ENCODE measurements at places on chromosomes 2 and 18.

DNA sequence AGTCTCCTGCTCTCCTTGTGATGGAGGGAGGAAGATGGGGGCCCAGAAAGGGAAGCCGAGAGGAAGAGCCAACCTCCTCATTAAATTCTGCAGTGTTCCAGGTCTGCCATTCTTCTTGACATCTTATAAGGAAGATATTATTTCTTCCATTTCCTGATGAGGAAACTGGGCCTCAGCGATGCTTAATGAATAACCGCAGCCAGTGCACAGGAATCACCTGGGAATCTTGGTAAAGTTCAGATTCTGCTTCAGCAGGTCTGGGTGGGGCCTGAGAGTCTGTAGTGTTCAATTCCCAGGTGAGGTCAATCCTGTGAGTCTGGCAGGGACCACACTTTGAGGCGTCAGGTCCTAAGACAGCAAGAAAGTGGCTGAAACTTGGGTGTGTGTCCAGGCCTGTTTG, 17.3 kb downstream of the PCARE start:
- no peak for DNase-seq

DNA sequence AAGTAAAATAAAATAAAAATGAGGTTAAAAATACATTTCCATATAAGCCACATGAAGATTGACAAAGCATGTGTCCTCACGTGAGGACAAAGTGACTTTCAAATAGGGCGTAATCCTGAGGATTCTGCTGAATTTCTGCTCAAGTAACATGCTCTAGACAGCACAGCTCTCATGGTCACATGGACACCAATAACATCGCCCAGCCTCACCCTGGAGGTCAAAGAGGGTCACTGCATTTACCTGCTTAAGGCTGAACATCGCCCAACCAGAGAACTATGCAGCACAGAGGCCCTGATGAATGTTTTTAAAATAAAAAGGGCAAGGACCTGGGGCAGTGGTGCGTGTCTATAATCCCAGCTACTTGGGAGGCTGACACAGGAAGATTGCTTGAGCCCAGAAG, 30.2 kb downstream of the TGFBRAP1 start:
- DNase-seq = peak; percentile 21

- no peak for DNase-seq
These were observed 16.4 kb upstream of the RGPD8 start for GRCh38 chr2:112449854-112450253.

DNA sequence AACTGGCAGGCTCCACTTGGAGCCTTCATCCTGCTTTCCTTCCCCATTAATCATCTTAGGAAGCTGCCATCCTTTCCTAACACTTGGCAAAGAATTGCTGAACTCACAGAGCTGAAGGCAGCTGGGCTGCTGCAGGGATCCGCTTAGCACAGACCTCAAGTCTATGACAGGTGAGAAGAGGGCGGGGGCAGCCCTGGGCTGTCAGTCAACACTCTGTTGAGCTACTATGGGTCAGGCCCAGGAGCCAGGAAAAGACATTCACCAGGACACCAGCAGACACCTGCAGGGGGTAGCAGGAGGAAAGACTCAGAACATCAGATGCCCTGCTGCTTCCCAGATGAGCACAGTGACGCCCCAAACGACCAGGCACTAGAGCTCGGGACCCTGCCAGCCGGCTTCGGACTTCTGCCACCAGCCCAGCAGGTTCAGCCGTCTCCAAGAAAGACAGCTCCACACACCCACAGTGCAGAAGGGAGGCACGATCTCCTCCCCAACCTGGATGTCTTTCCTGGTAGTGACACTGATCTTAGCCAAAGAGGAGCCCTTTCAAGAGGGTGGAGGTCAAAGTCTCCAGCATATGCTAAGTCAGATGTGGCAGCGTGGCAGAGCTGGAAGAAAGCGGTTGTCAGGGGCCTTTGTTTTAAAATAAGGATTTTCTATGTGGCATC, 55.2 kb downstream of the SNORC start:
- DNase-seq = no peak

DNA sequence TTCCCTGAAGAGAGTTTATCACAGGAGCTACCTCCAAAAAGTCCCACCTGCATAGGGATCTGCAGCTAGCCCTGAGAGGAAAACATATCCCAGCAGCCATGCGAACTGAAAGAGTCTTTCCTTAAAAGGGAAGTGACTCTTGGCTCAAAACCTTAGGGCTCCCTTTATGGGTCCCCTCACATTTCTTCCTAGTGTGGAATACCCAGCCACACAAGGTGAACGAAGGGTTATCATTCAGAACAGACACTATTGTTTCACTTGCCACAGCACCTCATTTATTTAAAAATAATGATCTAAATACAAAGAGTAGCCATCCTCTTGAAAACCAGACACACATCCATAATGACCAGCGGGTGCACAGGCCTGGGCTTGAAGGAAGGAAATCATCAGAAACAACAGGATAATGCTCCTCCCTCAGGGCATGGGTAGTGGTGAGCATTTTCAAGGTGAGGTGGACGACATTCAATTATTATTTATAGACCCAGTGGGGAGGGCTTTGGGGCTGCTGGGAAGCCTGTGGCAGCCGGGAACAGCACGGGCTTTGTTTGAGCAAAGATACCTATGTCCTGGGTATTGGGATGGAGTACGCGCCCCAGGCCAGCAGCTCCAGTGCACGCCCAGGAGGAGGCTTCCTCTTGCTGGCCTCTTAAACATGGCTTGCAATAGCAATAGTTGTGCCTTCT, 119.0 kb upstream of the ITGA6 start:
- no peak for DNase-seq

DNA sequence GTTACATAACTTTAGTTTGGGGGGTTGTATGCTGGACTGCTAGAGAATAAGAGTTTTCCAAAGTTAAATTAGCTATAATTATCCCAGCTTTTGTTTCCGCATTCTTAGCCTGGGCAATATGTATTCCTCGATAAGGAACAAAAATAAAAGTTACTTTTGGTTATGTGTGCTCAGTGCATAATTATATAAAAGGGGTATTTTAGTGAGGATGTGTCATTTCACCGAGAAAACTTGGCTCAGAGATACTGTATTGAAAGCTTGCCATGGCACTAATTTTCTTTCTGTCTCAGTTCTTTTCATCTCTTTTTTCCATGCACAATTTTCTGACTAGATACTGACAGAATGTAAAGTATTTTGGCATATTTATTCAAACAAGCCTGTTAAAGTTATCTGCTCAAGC, 28.2 kb downstream of the ARHGAP15 start:
- no peak for DNase-seq

DNA sequence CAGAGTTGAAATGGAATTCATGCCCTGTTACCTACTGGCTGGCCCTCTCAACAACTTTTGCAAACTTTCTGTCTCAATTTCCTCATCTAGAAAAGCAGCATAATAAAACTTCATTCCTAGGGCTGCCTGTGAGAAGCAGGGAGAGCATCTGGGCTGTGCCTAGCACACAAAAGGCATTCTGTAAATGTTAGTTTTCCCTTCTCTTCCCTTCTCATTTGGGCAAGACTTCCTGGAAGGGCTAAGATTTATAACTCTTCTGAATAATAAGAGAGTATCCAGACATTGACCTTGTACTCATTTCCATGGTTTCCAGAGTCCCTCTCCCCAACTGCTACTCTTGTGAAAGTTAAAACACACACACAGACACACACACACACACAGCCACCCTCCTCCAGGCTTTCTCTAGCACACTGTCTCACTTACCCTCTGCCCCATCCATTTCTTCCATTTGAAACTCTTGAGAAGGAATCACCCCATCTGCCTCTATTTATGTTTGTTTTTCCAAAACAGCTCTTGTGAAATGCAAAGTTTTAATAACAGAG, 302.1 kb downstream of the SMAD2 start:
- DNase-seq = no peak

DNA sequence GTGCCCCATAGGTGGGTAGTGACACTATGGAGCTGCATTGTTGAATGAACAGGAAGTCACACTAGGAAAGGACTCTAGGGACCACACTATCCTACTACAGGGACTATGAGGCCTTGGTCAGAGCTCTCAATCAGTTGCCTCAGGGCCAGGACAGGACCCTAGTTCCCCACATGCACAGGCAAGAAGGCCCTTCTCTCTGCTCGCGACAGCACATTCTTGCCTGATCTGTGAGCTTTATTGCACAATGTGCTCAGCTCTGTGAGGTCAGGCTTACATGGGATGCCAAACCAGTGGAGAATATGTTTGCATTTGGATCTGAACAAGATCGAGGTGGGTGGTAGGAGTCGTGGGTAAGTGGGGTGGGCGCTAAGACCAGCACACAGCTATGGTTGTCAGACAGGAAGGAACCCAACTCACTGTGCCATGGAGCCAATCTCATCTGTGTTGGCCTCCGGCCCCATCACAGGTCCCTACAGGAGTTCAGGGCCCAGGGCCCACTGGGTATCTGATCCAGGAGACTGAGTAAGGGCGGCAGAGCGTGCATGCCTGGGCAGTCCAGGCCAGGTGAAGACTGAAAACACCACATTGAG, 8.0 kb downstream of the PCARE start:
- no peak for DNase-seq

- DNase-seq = no peak
These were observed 386.2 kb downstream of the PTPRM start for GRCh38 chr18:7953095-7953958.

DNA sequence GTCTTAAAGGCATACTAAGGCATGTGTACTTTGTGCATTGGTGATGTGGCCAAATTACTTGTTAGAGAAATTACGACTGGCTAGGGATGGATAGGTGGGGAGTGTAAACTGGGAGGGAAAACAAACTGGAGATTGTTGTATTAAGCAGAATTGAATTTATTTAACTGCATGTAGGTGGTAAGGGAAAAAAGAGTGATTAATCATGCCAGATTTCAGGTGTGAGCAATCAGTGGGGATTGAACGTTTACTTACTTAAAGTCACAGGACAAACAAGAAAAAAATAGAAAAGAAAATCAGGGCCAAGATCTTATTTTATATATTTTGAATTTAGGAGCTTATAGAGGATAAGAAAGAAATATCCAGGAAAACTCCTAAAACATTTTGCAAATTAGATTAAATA, 88.6 kb downstream of the GULP1 start:
- DNase-seq = no peak

DNA sequence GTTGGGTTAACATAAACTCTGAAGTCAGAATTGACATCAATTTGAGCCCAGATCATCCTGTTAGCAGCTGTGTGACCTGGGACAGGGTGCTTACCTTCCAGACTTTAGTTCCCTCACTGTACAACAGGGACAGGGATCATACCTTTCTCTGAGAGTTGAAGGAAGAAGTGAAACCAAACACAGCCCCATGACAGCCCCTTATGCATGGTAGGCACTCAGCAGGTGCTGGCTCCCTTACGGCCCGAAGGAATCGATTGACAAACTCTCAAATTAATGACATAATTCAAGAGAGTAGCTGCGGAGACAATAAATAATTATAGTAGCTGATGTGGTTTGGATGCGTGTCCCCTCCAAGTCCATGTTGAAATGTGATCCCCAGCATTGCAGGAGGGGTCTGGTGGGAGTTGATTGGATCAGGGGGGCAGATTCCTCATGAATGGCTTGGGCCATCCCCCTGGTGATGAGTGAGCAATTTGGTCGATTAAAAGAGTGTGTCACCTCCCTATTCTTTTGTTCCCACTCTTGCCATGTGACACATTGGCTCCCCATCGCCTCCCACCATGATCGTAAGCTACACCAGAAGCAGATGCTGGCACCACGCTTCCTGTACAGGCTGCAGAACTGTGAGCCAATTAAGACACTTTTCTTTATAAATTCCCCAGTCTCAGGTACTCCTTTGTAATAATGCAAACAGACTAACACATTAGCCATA, 72.4 kb downstream of the ODC1 start:
- DNase-seq = no peak

DNA sequence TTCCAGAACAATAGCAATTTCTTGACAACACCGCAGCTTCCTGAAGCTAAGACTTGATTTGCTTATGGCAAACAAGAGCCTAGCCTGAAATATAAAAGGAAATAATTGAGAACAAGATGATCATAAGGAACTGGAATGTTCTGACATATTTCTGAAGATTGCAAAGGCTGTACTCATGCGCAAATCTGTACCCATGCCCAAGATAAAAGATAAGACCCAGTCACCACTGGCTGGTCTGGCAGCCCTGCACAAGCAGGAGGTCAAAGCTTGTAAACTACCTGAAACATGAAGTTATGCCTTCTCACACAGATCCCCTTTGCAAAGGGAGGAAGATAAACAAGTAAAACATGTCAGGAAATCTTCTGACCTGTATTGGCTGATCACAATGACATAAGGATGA, 160.8 kb upstream of the GYPC start:
- no peak for DNase-seq

- no peak for DNase-seq
These were observed 75.3 kb downstream of the HNRNPLL start for GRCh38 chr2:38527338-38528007.

DNA sequence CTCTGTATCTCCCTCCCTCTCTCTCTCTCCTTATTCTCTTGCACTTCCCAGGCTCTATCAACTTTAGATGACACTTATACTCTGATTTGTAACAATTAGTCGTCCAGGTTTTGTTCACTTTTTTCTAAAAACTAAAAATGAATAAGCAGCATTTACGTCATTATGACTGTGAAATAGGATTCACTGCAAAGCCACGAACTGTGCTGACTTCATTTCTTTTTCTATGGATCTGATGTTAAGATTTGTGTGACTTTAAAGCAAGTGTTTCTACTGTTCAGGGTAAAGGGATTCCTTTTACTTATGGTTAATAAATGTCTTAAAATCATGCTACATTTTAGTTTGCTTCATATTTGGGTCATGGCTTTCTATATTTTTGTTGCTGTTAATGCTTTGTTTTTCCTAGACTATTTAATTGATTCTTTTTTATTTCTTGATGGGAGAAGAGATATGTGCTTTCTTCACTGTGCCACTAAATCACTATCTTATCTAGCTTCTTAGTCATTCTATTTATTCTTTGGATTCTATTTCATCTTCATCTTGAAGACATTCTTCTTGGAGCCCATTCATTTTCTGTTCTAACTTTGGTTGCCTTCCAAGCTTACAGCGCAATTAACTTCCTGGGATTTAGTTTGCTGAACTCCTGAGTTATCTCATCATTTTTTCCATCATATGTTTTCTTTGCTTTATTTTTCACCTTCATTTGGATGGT, 480.4 kb upstream of the TRIB2 start:
- no peak for DNase-seq

GRCh38 chr2:64899081-64899865, 89.9 kb upstream of the SLC1A4 start:
- DNase-seq = no peak

DNA sequence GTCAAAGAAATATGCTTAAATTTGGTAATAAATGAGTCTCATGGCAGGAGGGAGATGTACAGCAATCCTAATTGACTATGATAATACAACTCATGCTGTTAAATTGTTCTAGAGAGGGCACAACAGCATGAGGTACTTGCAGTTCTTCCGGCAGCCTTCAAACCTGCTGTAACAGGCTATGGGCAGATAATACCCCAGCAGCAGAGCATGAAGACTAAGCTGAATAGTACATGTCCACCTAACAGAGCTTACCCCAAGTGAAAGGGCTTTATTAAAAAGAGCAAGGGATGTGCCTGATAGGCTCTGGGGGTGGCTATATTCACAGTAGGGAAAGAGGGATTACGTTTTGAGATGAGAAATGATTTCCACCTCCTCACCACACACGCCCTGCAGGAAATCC, 28.9 kb downstream of the MRO start:
- DNase-seq = no peak

- no peak for DNase-seq
These were observed 27.6 kb upstream of the ITGA6 start for GRCh38 chr2:172399765-172400164.

GRCh38 chr2:235713189-235713588, 219.3 kb downstream of the AGAP1 start:
- no peak for DNase-seq

GRCh38 chr2:157427003-157427921, 16.6 kb downstream of the CYTIP start:
- DNase-seq = no peak

Data from urothelium cell line (cell line).